Foreskin keratinocyte (primary cell): ENCODE measurements at places on chromosomes 5 and 9. TPM values are rescaled to one million over a fixed set of nuclear protein-coding genes. Genes with fewer than 3 reads are reported as not detected.
A peak's percentile ranks its signal among the peaks of the same experiment; 100 is the strongest.

DNA sequence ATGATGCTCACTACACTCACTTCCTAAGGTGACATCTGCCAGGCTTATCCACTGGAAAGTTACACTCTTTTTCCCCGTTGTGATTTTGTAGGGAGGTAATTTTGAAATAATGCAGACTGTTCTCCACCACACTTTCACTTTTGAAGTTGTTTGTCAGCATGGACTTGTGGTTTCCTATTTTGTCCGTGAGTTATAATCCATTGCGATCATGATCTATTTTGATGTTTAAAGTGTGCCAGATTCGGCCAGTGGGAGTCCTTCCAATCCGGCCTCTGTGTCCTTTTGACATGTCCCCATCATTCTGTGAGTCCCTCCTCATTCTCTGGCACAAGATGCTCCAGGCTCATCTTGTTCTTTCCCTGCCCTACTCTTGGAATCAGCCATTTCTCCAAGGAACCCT lies 211.3 kb upstream of the KLF4 start:
- no peak for DNase-seq

- peak; percentile 75 for DNase-seq
These were observed 666.9 kb upstream of the KLF4 start for GRCh38 chr9:108156270-108156998.

DNA sequence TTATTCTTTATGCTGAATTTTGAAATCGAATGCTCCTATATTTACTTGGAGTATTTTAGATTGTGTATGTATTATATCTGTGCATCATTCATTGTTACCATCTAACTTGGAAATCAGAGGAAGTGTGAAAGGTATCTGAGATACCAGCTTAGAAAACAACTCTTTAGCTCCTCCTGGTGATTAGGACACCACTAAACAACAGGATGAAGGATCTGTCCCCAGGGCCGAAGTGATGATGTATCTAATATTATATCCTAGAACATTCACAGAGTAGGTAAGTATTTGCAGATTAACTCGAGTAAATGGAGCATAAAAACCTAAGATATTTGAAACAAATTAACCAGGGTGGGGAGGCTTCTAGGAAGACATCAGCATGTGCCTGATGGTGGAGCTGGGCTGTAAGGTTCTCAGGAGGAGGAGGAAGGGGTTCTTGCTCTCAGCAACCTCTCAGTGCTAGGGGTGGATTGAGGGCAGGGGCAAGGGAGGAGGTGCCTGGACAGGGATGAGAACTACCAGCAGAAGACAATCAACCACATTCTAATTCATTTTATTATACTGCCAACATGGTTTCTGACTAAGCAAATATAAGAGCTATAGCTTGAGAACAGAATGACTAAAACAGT lies 2.6 kb upstream of the NFIL3 start:
- no peak for DNase-seq

DNA sequence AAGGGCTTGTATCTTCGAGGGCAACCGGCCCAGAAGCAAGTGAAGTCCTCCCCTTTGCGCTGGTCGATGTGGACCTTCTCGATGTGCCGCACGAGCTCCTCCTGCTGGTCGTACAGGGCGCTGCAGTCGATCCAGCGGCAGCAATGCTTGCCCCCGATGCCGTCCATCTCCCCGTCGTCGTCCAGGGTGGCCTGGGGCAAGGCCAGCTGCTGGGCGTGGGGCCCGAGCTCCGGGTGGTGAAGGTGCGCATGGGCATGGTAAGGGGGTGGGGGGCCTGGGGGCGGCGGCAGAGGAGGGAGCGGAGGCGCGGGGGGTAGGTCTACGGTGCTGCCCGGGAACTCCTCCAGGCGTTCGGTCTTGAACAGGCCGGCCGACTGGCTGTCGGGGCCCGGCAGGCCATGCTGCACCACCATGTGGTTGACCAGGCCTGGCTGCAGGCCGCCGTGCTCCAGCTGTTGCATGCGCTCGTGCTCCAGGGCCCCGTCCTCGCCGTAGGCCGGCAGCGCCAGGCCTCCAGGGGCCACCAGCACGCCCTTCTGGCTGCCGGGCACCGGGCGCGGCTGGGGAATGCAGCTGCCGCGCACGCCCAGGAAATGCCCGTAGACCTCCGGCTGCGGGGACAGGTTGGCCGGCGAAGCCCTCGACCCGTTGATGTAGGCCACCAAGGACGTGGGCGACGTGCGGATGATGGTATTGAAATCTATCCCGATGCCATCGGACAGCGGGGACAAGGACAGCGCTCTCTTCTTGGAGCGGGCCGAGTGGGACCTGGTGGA lies 181.8 kb downstream of the GLIS3 start:
- DNase-seq: no peak

DNA sequence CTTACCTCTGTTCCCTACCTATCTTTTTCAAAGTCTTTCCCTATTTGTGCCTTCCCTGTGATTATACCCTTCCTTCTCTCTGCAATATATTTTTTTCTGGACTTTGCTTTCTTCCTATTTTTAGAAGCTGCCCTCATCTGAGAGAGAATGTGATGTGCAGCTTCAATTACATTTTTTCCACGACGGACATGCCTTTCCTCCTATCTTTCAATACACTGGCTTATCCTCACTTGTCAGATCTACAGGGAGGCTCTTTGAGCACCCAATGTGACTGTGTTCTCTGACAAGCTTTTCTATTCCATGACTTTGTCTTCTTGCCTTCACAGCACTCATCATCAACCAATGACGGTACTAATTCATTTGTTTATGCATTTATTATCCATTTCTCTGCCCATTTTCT lies 227.9 kb upstream of the CLINT1 start:
- no peak for DNase-seq

DNA sequence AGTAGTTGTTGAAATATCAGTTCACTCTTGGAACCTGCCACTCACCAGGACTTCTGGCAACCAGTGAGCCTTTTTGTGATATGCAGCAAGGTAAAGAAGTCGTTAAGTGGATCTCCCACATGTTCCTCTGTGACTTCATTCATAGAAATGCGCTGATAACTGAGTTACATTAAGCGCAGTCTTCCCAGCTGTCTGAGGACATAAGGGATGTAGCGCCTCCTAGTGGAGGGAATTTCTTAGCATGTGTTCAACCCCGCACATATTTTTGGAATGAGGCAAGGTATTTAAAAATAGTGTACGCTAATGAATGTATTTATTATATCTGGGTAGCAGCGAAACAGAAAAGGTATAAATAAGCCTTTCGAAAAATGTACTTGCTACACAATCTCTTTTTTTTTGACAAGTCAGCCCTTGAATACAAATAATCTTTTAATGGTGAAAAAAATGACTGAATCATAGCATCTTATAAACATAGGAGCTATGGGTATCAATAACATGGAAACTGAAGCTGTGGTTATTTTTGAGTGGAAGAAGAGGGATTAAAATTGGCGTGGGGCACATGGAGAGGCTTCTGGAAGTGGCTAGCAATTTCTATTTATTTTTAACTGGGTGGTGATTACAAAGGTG lies 38.0 kb downstream of the PALM2AKAP2 start:
- DNase-seq: peak; percentile 78

- no peak for DNase-seq
These were observed 169.5 kb downstream of the PTPRD start for GRCh38 chr9:10443181-10443867.

DNA sequence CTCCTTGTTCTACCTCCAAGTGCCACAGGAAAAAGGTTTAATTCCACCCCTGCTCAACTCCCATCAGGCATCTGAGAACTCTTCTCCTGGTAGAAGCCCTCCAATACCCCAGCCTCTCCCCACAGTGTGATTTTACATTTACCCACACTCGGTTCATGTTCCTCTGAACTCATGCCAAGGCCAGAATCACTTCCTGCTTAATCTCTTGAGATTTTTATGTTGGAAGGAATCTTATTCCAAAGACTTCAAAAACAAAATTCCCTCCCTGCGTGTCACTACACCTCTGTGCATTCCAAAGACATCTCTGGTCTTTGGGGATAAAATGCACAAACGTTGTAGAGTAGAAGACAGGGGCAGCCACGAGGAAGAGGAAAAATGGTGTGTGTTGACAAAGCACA lies 186.8 kb downstream of the ACTL7B start:
- no peak for DNase-seq

GRCh38 chr5:98763001-98763630 lies 10.3 kb upstream of the RGMB start:
- DNase-seq: peak; percentile 80

DNA sequence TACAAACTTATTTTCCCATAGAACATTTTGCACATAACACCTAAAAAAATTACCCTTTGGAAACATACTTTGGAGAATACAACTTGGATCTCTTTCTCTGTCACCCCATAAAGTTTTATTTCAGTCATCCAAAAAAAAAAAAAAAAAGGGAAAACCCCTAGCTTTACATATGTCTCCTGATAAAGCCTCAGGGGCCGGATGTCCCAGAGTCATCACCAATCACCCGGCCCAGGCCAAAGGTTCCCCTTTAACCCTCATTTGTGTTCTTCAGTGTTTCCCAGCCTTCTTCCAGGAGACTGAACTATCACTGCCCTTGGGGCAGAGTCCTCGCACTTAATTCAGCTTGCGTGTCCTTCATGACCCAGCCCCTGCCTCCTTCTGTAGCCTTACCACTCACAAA lies 28.8 kb downstream of the ANXA6 start:
- no peak for DNase-seq

DNA sequence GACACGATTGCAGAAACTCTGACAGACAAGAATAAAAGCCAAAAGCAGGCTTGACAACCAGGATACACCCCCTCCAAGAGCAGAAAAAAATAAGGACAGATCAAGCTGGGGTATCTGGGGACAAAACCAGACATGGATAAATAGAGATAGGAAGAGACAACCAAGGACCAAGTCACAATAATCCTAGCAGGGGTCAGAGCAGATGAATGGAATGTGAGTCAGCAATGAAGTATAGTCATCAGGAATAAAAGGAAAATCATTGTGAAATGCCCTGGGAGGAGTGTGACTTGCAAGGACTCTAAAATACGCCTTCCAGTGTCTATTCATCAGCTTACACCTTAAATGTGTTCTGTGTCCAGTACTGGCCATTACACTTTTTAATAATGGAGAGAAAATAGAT lies 206.8 kb downstream of the CAAP1 start:
- peak; percentile 11 for DNase-seq

- DNase-seq: no peak
These were observed 171.1 kb downstream of the SAXO1 start for GRCh38 chr9:18861609-18862544.

DNA sequence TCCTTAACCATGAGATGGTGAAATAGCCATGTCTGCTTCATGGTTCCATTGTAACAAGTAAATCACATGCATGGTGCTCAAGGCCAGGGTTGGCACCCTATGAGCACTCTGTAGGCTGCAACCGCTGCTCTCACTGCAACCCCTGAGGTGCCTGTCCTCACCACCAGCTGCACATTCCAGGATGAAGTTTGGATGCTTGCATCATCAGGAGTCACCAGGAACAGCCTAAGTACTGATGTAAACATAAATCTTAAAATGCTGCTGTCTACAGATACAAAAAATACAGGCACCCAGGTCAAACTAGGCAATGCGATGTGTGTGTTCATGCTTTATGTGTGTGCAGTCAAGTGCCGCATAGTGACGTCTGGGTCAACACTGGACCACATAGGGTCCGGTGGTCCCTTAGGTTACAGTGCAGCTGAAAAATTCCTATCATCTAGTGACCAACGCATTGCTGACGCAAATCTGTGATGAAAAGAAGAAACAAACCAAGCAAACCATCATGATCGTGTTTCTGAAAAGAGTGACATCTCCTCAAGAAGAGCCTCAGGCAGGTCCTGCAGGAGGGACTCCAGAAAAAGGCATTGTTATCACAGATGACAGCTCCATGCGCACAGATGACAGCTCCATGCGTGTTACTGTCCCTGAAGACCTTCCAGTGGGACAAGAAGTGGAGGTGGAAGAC lies 234.8 kb downstream of the AUH start:
- peak; percentile 54 for DNase-seq

- DNase-seq: no peak
These were observed at the start of gene VCAN for GRCh38 chr5:83471405-83472212. Gene VCAN (plus strand): TSS chr5:83471744. CDS start chr5:83483519, 11,775 bp downstream.

DNA sequence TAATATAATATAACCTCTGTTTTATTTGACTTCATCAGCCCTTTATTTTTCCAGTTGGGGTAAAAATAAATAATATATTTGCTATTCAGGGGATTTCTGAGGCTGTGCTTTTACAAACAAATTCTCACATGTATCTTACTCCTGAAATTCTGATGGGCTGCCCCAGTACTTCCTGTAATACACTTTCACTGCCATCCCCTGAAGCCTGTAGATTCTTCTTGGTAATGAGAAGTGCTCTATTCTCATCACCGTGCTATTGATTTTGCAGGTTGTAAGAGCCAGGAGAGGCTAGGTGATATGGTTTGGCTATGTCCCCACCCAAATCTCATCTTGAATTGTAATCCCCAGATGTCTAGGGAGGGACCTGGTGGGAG lies 91.9 kb upstream of the CEP78 start:
- DNase-seq: no peak

DNA sequence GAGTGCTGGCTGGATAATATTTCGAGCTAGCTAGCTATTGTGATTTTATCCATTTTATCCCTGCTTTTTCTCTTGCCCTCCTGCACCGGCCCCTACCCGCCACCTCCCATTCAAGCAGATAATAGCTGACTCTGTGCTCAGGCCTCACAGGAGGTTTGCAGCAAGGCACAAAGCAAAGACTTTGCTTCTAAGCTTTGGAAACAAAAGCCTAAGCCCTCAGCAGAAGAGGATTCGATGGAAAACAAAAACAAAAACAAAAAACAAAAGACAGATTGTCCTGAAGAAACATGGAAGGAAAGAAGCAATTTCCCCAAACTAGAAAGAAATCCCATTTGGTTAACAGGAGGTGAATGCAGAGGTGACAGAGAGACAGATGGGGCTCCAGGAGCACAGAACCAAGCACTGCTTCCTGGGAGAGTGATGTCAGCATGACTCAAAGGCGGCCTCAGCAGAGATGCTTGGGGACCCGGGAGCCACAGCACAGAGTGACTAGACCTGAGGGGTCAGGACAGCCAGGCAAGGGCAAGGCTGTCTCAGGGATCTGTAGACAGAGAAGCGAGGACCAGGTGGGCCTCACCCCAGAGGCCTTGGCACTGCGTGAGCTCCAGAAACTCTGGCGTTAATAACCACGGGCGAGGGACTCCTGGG lies 28.4 kb downstream of the MTX3 start:
- no peak for DNase-seq

IRX2 gene
- total RNA-seq: 18.2 and 19.5 TPM in 2 replicates

GRM6 gene
- not detected in 2 replicates for total RNA-seq

FAM78A gene
- total RNA-seq: 0.27 and 0.32 TPM in 2 replicates

SLC27A6 gene
- 2.6 and 6.9 TPM in 2 replicates for total RNA-seq

RMRP gene
- total RNA-seq: 3,234 and 3,953 TPM in 2 replicates

TMEM252 gene
- total RNA-seq: not detected in 2 replicates

DUSP1 gene
- 10.2 and 14.2 TPM in 2 replicates for total RNA-seq

GDA gene
- total RNA-seq: 0.46 and 1.2 TPM in 2 replicates

CCDC180 gene
- total RNA-seq: 0.42 and 0.54 TPM in 2 replicates

SLC36A2 gene
- total RNA-seq: not detected in 2 replicates

ZBED3 gene
- total RNA-seq: 0.42 and 0.82 TPM in 2 replicates

DDX4 gene
- total RNA-seq: not detected in 2 replicates
